ENCODE measurements at places on chromosomes 11 and 22.

DNA sequence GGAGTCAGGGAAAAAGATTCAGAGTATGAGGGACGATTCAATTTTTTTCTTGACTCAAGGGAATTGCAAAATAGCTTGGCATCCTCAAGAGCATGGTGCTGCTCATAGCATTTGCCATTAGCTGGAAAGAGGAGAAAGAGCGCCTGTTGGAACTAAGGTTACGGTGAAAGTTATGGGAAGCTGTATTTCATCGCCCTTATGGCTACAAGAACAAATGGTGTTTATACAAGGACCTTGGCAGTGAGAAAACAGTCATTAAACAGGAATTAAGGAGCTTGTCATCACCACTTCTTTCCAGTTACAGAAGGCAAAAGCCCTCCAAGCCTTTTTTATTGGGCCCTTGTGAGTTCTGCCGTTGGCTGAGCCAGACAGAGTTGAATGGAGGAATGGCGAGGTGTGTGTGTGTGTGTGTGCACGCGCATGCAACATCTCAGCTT is 74.2 kb downstream of the ALX4 start:
- DNase-seq = no peak

DNA sequence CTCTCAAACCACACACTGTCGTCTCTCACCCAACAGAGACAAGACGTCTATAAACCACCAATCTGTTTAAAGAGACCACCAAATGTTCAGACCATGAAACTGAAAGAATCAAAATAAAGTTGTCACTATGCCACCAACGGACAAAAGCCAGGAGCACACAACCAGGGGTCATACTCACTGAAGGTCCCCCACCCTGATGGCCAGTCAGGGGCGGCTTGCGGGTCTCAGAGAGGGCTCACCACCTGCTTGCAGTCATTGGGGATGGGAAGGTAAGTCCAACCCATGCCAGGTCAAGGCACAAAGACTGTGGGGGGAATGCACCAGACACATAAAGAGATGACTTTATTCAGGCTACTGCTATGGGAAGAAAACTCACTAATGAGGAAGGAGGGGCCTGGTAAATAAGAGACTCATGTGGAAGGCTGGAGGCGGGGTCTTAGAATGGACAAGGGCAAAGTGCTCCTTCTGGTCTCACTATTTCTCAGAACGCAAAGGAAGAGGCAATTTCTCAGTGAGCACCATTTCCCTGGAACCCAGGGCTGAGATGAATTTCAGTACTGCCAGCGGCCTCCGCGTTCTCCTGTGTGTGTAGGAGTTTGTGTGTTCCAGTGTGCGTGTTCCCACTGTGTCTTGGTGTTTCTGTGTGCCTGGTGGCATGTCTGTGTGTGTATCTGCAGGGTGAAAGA is 17.3 kb downstream of the SCARF2 start:
- DNase-seq = no peak

GRCh38 chr11:108580645-108581044 is 12.9 kb downstream of the EXPH5 start:
- DNase-seq = no peak

- no peak for DNase-seq
Observed at GRCh38 chr11:19946681-19947080, 213.6 kb downstream of the DBX1 start.

GRCh38 chr11:62370743-62371440 is 33.6 kb downstream of the ASRGL1 start:
- DNase-seq = no peak

- no peak for DNase-seq
Observed at GRCh38 chr11:134921938-134922337, 509.9 kb upstream of the B3GAT1 start.

- DNase-seq = peak; percentile 92
Observed at GRCh38 chr11:1060852-1061616, 13.6 kb upstream of the MUC2 start.

DNA sequence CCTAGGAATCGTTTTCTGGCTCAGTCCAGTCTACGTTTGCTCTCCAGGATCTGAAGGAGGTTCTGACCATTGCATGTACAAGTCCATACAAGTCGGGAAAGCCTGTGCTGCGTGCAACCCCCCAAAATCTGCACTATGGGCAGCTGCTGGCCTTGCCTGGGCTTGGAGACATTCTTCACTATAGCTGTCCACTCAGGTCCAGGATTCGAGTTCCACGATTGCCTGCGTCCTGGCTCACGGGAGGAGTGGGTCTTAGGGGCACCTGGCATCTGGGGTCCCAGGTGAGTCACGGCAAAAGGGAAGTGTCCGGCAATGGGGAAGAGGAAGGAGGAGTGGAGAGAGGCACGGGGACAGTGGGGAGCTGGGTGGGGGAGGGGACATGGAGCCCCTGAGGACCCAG is 563.0 kb downstream of the BRD1 start:
- DNase-seq = no peak

DNA sequence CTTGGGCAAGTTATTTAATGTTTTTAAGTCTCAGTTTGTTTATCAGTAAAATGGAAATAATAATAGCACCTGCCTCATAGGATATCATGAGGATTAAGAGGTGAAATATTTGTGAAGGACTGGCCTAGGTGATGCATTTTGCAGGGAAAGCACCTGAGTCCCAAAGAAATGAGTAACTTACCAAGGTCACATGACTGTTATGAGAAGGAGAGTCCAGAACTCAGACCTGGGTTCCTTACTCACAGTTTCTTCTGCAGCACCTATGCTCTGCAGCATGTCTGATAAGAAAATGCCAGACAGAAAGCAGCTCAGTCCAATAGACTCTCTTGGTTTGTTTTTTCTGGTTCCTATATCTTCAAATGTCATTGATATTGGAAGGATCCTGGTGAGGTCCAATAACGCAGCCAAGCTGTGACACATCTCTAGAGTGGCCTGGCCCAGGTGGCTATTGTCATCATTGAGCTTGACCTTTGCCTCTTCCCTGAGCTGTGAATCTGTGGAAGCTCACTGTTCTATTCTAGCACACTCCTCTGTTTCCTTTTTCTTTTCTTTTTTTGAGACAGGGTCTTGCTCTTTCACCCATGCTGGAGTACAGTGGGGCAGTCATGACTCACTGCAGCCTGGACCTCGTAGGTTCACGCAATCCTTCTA is 174.7 kb upstream of the NAV2 start:
- DNase-seq = no peak

DNA sequence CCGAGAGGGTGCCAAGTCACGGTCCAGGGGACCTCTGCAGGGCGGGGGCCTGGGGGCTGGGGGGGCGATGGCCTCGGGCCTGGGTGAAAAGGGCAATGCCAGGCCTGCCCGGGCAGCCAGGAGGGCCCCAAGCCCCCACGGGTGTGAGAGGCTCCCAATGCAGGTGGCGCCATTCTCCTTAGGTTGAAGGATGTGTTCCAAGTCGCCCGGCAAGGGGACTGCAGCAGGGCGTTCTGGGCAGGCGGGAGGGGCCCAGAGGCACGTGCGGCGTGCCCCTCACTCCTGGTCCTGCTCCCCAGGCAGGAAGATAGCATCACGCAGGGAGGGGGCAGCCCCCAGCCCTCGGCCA is 730 bp upstream of the TNNI2 start:
- DNase-seq = no peak

- no peak for DNase-seq
Observed at GRCh38 chr11:356610-357009, 12.7 kb upstream of the B4GALNT4 start.

DNA sequence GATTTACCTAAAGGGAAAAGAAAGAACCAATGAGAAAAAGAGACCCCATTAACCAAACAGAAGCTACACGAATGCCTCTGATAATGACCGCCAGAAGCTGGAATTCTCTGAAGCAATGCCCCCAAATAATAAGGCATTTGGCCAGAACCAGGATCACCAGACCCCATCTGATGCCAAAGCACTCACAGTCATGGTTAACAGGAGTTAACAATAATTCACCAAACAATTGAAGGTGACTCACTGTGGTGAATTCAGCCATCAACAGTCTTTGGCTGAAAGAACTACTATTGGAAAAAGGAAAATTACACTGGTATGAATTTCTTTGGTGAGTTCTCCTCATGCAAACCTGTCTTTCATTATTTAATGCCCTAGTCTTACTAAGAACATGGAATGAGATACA is 21.9 kb upstream of the NFRKB start:
- DNase-seq = peak; percentile 26

DNA sequence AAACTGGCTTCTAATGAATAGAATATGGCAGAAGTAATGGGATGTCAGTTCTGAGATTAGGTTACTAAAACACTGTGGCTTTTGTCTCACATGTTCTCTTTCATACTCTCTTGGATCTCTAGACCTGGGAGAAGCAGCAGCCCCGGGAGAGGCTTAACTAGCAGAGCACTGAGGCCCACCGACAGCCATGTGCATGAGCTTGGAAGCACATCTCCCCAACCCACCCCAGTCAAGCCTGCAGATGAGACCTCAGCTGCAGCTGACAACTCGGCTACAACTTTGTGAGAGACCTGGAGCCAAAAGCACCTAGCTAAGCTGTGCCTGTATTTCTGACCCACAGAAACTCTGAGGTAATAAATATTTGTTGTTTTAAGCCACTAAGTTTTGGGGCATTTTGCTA is 100.8 kb downstream of the TRIM29 start:
- DNase-seq = no peak

- peak; percentile 60 for DNase-seq
Observed at GRCh38 chr22:37486224-37486845, at the start of gene MFNG. Gene MFNG (minus strand): TSS chr22:37486384. CDS start chr22:37486177, 207 bp downstream.

DNA sequence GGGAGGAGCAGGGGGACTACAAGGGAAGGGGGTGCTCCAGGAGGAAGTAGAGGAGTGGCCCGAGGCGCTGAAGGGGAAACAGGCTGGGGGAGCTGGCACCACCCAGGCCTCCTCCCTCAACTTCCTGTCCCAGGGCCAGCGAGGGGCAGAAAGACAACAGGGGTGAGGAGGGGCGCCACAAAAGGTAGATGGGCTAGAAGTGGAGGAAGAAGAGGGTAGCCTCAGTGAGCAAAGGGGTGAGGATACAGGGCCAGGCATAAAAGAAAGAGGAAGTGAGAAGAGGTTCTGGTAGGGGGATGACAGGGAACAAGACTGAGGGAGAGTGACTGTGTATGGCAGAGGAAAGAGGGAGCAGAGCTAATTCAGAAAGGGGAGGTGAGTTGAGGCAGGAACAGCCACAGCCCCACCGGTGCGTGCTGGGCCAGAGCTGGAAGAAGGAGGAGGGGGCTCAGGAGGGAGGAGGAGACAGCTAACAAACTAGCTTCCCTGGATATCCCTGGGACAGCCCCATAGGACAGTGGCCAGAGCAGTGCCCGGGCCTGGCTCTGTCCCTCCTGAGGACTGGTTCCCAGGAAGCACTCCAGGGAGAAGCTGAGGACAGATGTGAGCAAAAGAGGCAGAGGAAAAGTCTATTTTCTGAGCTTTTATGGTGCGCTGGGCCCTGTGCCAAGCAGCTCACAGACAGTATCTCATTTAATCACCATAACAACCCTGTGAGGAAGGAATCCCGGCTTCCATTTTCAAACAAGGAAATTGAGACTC is 8.5 kb downstream of the DCHS1 start:
- no peak for DNase-seq

DNA sequence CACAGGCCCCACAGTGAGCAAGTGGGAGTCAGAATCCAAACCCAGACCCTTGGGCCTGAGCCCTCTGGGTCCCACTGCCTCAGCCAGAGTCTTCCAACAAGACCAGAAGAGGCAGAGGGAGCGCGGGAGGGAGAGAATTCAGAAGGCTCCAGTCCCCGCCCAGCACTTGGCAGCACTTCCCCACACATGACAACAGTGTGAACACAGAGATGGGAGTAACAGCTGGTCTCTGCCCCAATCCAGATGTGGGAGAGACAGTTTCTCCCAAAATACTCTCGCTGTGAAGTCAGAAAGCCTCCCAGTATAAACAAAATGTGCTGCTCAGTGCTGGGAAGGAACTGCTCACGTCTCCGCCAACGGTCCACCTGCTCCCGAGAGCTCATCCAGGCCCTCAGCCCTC is 219.9 kb downstream of the MN1 start:
- no peak for DNase-seq

- DNase-seq = no peak
Observed at GRCh38 chr11:76210931-76211851, 4.9 kb upstream of the WNT11 start.

DNA sequence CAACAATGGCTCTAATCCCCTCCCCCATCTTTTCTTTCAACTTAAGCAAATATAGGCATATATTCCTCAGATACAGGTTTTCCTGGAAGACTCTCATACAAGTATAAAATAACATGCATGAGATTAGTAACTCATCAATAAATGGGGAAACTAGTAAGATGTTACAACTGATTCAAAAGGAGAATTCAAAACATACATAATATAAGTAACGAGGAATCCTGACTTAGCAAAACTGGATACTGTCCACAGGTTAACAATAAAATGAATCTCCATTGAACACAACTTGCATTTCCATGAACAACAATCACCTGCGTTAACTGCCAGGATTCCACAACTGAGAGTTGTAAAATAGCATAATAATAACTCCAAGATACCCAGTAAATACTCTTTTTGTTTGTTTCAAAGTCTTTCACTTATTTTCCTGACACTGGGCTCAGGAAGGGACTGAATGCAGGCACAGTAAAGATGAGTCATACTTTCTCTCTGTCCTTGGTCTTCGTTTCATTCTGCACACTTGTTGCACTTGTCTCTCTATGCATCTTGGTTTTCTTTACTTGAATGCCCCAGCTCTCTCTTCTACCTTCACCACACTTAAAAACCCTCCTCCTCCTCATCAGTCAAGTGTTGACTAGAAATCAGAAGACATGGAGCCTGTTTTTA is 8.1 kb downstream of the APIP start:
- DNase-seq = peak; percentile 29

DNA sequence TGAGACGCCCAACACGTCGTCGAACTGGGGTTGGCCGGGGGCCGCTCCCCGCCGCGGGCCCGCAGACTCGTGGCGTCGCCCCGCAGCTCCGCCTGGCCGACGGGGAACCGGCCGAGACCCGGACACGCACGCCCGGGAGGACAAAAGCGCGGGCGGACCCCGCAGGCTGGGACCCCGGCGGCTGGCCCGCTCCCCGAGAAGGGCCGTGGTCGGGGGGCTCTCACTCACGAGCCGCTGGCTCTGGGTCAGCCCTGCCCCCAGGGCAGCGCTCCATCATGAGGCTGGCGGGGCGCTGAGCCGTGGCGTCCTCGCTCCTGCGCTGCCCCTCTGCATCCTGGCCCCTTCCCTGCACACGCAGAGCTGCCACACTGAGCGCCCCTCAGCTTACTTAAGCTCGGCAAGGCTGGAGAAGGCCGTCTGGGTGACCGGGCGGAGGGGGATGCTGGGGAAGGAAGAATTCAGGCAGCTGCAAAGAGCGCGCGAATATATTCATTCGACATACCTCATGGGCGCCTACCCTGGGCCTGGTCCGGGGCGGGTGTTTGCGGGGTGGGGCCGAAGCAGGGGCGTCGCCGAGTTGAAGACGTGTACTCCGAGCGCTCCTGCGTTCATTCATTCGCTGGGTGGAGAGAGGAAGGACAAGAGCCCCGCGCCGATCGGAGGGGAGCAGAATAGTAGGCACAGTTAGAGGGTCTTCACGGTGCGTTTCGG is 579 bp upstream of the CYB5R2 start:
- peak; percentile 74 for DNase-seq

Measured in ELR (cell line).